ENCODE measurements at places on chromosomes 1 and 21. TPM values are rescaled to one million over a fixed set of nuclear protein-coding genes. Genes with fewer than 3 reads are reported as not detected.

Gene RNF115
- total RNA-seq = 15.6 TPM

Gene KCNA3
- total RNA-seq = 111 TPM

DNA sequence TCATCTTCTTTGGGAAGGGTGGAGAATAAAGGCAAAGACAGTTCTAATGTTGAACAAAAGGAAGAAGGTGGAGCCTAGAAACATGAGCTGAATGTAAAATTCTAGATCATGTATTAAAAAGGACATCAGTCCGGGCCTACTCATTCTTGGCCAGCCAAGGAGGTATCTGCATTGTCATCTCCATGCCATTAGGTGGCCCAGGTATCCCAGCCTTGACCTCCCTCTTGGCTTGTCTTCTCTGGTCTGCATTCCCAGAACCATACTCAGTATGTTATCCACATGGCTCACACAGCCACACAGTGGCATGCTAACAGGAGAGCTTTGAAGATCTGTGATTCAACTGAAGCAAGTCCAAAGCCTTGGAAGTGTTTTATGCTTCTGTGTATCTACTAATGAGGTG, 369.8 kb upstream of the KAZN start:
- H3K4me3 ChIP-seq = no peak overlapping the region
- H3K4me1 ChIP-seq = no peaks in the 10 kb centered on the region
- DNase-seq = no peak
- H3K27me3 ChIP-seq = no peaks in the 10 kb centered on the region

DNA sequence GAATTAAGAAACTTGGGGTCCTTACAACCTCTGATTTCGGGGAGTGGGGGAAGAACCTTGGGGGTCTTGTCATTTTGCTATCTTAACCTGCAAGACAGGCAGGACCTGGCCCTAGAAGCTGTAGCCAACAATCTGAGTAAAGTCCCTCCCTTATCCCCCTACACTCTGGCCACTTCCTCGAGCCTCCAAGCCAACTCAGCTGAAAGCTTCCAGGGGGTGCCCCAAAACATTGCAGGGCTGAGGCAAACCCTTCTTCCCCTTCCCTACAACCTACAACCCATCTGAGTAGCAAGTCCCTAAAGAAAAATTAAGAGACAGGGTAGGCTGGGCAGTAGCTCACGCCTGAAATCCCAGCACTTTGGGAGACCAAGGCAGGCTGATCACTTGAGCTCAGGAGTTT, 5.0 kb downstream of the CERS2 start:
- H3K36me3 ChIP-seq = peaks cover 46% of the 10 kb centered on the region
- no peak overlapping the region for H3K4me3 ChIP-seq
- peaks cover 23% of the 10 kb centered on the region for H3K4me1 ChIP-seq
- H3K27me3 ChIP-seq = no peaks in the 10 kb centered on the region

DNA sequence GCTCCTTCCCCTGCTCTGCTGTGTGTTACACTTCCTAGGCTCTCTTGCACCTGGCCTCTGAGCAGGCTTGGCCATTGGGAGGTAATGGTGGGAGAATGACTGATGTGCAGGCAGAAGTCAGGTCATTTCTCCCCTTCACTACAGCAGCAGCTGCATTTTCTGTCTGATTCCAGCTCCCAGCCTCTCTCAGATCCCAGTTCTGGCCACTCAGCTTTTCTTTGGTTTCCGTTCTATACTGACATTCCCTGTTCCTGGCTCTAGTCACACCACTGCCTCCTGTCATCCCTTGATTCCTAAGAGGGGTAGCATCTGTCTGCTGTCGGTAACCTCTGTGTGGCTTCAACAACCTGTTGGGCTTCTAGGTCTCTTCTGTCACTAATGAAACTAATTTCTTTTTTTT, 127.7 kb upstream of the HOOK1 start:
- no peak for DNase-seq
- H3K4me1 ChIP-seq = no peaks in the 10 kb centered on the region
- no peak overlapping the region for H3K27ac ChIP-seq
- H3K36me3 ChIP-seq = no peaks in the 10 kb centered on the region
- no peak overlapping the region for H3K4me3 ChIP-seq
- H3K27me3 ChIP-seq = no peaks in the 10 kb centered on the region

- H3K4me1 ChIP-seq = no peaks in the 10 kb centered on the region
- H3K27me3 ChIP-seq = no peaks in the 10 kb centered on the region
- H3K4me3 ChIP-seq = no peak overlapping the region
- no peak for DNase-seq
- no peaks in the 10 kb centered on the region for H3K36me3 ChIP-seq
- no peak overlapping the region for H3K27ac ChIP-seq
Observed at GRCh38 chr1:212396638-212397037, 18.0 kb downstream of the PACC1 start.

DNA sequence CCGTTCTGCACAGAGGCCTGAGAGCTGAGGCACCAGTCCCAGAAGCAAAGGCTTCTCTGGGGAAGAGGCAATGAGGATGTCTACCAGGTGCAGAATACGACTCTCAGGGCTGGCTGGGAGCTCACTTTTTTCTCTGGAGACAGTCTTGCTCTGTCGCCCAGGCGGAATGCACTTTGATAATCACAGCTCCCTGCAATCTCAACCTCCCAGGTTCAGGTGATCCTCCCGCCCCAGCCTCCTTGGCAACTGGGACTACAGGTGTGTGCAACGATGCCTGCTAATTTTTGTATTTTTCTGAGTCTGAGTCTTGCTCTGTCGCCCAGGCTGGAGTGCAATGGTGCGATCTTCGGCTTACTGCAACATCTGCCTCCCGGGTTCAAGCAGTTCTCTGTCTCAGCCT, 17.6 kb downstream of the NADK start:
- H3K4me1 ChIP-seq = no peaks in the 10 kb centered on the region
- peaks cover 14% of the 10 kb centered on the region for H3K36me3 ChIP-seq
- H3K27ac ChIP-seq = no peak overlapping the region
- no peak for DNase-seq
- no peak overlapping the region for H3K4me3 ChIP-seq
- no peaks in the 10 kb centered on the region for H3K27me3 ChIP-seq

DNA sequence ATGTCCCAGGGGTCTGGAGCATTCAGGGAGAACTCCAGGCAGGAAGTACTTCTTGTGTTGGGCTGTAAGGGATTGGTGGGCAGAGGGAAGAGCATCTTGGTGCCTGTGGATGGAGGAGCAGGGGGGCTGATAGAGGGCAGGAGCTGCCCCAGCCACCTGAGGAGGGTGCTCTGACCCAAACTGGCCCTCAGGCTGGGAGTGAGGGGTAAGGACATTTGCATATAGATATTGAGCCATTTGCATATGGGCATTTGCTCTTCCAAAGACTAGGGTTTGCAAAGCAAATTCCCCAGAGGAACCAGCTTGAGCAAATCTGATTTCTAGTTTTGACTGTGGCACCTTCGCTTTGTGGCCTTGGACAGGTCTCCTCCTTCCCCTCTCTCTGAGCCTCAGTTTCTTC, 18.2 kb downstream of the ZNF362 start:
- DNase-seq = no peak
- no peak overlapping the region for H3K4me3 ChIP-seq
- no peaks in the 10 kb centered on the region for H3K27me3 ChIP-seq
- peaks cover 23% of the 10 kb centered on the region for H3K4me1 ChIP-seq
- no peaks in the 10 kb centered on the region for H3K36me3 ChIP-seq

GRCh38 chr1:182614796-182615454, 10.7 kb upstream of the RGS16 start:
- no peaks in the 10 kb centered on the region for H3K27me3 ChIP-seq
- peaks cover 15% of the 10 kb centered on the region for H3K4me1 ChIP-seq
- no peaks in the 10 kb centered on the region for H3K36me3 ChIP-seq
- DNase-seq = no peak

GRCh38 chr1:244920911-244921761, 56.8 kb upstream of the HNRNPU start:
- no peaks in the 10 kb centered on the region for H3K36me3 ChIP-seq
- no peak overlapping the region for H3K4me3 ChIP-seq
- H3K4me1 ChIP-seq = peaks cover 7% of the 10 kb centered on the region
- DNase-seq = no peak
- no peak overlapping the region for H3K27ac ChIP-seq
- no peaks in the 10 kb centered on the region for H3K27me3 ChIP-seq

DNA sequence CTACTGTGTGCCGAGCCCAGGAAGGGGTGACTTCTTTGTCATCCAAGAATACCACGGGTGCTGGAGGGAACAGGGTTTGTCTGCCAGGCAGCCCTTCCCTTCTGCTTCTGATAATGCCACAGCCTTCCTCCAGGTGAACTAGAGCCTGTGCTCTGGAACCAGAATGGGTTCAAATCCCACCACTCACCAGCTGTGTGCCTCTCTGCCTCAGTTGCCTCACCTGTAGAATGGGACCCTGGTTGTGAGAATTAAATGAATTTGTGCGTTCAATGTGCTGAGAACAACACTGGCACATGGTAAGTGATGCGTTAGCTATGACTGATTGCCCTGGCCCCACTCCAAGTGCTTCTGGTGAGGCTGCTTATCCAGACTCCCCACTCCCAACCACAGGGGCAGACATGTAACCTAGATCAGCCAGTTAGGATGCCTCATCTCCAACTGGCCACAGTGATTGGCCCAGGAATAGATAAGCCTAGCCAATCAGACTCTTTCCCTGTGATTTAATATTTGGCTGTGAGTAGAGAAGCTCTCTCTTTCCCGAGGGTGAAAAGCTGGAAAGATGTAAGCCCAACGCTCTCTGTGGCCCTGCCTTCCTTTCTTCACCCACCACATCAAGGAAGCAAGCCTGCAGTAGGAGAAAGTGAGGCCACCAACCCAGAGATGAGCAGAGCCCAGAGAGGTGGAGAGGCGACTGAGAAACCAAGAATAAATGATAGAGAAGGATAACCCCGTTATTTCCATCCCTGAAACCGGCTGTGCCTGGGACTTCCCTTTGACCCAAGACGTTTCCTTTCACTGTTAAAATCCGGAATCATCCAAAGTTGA, 20.8 kb upstream of the LAPTM5 start:
- H3K27ac ChIP-seq = peak overlapping the region; percentile 28
- DNase-seq = no peak

- no peak for DNase-seq
- H3K4me3 ChIP-seq = no peak overlapping the region
- no peaks in the 10 kb centered on the region for H3K27me3 ChIP-seq
- no peaks in the 10 kb centered on the region for H3K4me1 ChIP-seq
- H3K36me3 ChIP-seq = no peaks in the 10 kb centered on the region
- H3K27ac ChIP-seq = no peak overlapping the region
Observed at GRCh38 chr21:45622416-45623097, 21.0 kb upstream of the PCBP3 start.
